ENCODE measurements at places on chromosomes 5 and 9. TPM values are rescaled to one million over a fixed set of nuclear protein-coding genes. Genes with fewer than 3 reads are reported as not detected.

- DNase-seq: no peak
These were observed 112.3 kb upstream of the SMIM23 start for GRCh38 chr5:171673328-171673727.

SMIM33 gene
- polyA plus RNA-seq: 0.08 TPM

- DNase-seq: no peak
These were observed 20.8 kb upstream of the SNCAIP start for GRCh38 chr5:122291000-122291901.

RABGAP1 gene
- 67.8 TPM for polyA plus RNA-seq

DNA sequence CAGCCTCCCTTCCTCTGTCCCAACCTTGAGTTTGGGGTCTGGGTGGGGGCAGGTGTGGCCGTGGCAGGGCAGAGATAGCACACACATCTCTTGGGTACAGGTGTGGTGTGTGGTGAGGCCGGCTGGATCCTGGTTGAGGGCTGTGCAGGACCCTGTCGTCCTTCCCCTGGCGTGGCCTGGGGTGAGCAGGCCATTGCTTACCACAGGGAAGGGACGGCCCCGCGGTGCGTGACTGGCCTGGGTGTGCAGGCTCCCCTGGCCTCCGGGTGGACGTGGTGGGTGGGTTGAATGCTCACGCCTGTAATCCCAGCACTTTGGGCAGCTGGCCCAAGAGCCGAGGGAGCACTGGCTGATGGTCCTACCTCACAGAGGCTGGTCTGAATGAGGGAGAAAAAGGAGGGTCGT lies 1.2 kb downstream of the ARRDC1 start:
- no peak for DNase-seq
